ENCODE measurements at places on chromosomes 4 and X. TPM values are rescaled to one million over a fixed set of nuclear protein-coding genes. Genes with fewer than 3 reads are reported as not detected.

C4orf33 gene
- polyA plus RNA-seq: 3.0 TPM

POU4F2 gene
- polyA plus RNA-seq: not detected

DNA sequence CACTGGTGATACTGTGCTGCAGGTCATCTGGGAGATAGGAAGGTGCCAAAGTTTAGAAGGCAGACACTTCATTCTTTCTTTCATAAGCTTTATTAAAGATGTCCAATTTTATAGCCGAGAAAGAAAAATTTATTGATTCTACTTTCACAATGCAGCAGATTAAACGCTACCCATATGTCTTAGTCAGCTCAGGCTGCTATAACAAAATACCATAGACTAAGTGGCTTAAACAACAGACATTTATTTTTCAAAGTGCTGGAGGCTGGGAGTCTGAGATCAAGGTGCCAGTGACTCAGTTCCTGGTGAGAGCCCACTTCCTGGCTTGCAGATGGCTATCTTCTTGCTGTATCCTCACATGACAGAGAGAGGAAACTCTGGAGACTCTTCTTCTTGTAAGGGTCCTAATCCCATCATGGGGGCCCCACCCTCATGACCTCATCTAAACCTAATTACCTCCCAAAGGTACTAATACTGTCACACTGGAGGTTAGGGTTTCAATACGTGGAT lies 33.4 kb upstream of the KLHL34 start:
- no peak for DNase-seq

DNA sequence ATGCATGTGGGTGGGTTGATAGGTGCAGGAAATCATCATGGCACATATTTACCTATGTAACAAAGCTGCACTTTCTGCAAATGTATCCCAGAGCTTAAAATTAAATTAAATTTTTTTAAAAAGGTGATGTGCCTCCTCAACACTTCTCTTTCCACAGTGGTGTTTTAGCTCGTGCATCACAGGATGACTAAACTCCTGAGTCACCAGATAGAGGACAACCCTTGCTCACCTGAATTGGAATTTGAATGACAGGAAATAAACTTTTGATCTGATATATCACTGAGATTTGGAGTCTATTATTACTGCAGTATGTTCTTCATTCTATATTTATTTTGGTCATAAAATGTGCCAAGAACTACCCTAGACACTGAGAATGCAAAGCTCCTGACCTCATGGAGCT lies 185.3 kb downstream of the MAPK10 start:
- no peak for DNase-seq

DNA sequence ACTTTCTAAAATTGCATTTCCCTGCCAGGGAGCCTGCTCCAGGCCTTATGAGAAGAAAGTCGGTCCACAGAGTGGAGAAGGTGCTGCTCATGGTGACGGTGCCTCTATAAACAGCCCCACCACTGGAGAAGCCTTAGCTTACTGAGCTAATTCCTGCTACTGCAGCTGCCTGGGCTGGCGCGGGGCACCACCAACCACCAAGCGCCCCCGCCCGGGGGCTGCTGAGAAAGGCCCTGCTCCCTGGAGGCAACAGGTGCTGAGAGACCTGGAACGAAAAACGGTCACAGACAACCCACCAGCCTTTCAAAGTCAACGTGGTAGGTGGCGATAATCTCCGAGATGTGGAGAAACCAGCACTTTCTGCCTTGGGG lies 2.9 kb downstream of the HCFC1 start:
- no peak for DNase-seq
